Omental fat pad (tissue), 4 donors: ENCODE measurements at places on chromosomes 6 and 20. TPM values are rescaled to one million over a fixed set of nuclear protein-coding genes. Genes with fewer than 3 reads are reported as not detected.

Gene GJA1
- total RNA-seq, result 260 TPM

Gene RBM24
- 0.93 TPM for total RNA-seq

Gene RAET1E
- 17.5 TPM for total RNA-seq

Gene GPLD1
- total RNA-seq, result 6.8 TPM

Gene LPA
- total RNA-seq, result not detected

Gene MEP1A
- not detected for total RNA-seq

- no peak for DNase-seq
Measured at GRCh38 chr20:24034820-24035219, 46.2 kb upstream of the GGTLC1 start.

DNA sequence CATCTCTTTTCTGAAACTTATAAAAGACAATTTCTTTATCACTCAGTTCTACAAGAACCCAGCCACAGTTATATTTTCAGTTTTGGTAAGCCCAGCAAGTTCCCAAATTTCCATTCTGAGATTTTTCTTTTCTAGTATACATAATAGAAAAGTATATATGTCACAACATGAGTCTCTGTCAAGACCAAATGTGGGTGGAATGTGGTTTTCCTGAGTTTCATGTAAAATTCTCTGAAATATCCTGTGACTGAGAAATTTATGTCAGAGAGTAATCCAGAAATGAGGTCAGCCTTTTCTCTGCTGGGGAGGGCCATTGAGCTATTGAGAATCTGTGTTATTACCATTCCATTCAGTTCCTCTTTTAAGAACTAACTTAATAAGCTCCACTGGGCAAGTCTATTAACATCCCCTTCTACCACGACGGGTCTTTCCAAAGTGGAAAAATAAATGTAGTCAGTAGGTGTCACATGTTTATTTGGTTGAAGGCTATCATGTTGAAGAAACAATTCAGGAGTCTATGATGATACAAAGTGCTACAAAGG, 100.7 kb upstream of the HMGN3 start:
- no peak for DNase-seq

GRCh38 chr6:6283746-6284145, 36.7 kb downstream of the F13A1 start:
- no peak for DNase-seq

DNA sequence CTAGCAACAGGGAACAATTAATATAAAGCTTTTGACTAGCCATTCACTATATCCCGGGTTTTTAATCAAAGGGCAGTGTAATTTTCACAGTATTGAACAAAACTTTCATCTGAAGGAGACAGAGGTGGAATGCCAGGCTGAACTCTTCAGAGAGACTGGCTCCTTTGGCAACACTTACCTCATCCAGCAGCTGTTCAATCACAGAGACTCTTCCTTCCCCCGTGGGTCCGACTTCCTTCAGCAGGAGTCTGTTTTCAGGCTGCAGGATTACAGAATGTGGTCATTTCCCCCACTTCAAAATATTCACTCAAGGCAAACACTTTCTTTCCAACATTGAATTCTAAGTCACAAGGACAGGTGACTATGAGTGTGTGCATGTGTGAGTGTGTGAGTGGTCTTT, 76.6 kb downstream of the DZANK1 start:
- no peak for DNase-seq

DNA sequence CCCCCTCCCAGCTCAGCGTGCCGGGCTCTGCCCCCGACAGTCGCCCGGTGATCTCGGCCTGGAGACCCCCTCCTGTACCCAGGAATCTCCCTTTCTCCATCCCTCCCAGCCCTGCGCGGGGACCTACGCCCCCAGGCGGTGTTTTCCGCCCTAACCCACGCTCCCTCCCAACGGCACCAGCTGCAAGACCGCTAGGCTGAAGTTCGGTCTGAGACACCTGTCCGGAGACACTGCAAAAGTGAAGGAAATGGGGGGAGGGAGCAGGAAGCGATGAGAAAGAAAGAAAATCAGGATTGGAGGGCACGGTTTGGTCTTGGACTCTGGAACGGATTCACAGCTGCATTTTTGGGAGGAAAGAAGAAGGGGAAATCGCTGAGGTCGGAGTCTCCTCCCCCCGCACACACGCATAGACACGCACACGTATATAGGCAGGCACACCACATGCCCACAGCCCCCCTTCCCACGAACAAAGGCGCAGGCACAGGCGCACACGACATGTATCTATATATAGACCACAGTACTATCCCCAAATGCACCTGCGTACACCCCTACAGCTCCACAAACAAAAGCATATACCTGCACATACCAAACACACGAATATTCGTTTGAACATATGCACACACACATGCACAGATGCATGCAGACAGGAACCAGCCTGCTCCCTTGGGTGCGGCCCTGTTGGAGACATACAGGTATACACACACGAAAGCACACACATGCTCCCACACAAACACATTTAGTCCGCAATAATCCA, 1.0 kb downstream of the SLC32A1 start:
- no peak for DNase-seq

GRCh38 chr6:169577974-169578373, 123.9 kb downstream of the WDR27 start:
- no peak for DNase-seq

DNA sequence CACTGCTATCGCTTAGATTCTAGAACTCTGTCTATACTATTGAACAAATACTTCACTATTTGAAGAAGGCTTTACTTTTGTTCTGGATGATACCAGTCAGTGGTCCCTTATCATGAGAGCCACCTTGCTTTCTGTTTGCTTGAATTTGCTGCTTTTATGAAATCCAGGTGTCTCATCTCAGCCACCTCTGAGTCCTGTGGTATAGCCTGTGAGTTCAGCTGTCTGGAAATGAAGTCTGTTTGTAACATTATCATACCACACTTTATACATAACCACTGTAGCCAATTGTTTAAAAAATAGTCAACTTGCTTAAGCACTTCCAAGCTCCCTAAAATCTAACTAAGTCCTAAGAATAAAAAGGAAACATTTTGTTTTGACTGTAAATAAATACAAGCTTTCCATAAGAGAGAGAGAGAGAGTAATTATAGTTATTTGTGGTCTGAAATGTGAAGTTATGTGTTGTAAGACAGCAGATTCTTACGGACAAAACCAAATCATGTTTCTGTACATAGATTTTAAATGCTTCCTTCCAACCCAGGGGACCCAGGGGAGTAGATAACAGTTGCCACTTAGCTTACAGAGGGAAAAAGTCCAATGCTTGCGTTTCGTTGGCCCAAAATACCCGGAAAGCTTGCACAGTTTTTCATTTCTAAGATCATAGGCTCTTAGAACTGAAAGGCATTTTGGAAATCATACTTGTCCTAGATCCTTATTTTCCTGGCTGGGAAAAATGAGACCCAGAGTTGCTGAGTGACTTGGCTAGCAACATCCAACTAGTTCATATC, 1107.8 kb upstream of the FLRT3 start:
- DNase-seq, result no peak

- DNase-seq, result no peak
Measured at GRCh38 chr20:59788196-59788735, 145.2 kb downstream of the SYCP2 start.

DNA sequence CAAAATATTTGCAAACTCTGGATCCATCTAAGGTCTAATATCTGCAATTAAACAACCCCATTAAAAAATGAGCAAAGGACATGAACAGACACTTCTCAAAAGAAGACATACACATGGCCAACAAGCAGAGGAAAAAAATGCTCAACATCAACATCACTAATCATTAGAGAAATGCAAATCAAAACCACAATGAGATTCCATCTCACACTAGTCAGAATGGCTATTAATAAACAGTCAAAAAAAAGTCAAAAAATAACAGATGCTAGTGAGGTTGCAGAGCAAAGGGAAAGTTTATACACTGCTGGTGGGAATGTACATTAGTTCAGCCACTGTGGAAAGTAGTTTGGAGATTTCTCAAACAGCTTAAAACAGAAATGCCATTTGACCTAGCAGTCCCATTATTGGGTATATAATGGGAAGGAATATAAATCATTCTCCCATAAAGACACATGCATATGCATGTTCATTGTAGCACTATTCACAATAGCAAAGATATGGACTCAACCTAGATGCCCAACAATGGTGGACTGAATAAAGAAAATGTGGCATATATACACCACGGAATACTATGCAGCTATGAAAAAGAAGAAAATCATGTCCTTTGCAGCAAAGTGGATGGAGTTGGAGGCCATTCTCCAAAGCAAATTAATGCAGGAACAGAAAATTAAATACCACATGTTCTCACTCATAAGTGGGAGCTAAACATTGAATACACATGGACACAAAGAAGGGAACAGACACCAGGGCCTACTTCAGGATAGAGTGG, 9.1 kb downstream of the ZNFX1 start:
- no peak for DNase-seq

GRCh38 chr6:165098165-165098564, 211.2 kb downstream of the C6orf118 start:
- DNase-seq, result no peak

GRCh38 chr20:20321134-20321533, 46.8 kb upstream of the INSM1 start:
- no peak for DNase-seq

GRCh38 chr6:44000164-44000842, 126.9 kb downstream of the MRPL14 start:
- DNase-seq, result no peak

- no peak for DNase-seq
Measured at GRCh38 chr6:133062696-133063306, 178.4 kb upstream of the EYA4 start.

GRCh38 chr20:33124261-33124660, 43.7 kb upstream of the BPIFA2 start:
- DNase-seq, result no peak

DNA sequence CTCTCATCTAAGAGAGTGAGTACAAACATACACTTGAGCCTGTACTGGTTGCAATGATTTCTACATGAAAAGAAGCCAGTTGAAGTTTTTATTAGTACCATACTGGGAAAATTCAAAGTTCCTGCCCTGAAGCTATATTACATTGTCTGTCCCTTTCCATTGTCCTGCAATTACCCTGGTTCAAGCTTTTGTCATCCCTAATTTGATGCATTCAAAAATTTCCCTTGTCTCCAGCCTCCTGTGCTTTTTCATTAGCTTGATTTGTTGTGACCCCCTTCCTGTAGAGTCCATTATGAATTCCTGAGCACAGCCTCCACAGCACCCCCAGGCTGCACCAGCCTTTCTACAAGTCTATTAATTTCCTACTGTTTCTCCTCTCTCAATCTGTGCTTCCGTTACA, 46.4 kb downstream of the VGLL2 start:
- DNase-seq, result no peak

GRCh38 chr6:25341923-25342619, 62.9 kb downstream of the CARMIL1 start:
- no peak for DNase-seq

- no peak for DNase-seq
Measured at GRCh38 chr6:154370545-154370944, 13.9 kb upstream of the IPCEF1 start.

DNA sequence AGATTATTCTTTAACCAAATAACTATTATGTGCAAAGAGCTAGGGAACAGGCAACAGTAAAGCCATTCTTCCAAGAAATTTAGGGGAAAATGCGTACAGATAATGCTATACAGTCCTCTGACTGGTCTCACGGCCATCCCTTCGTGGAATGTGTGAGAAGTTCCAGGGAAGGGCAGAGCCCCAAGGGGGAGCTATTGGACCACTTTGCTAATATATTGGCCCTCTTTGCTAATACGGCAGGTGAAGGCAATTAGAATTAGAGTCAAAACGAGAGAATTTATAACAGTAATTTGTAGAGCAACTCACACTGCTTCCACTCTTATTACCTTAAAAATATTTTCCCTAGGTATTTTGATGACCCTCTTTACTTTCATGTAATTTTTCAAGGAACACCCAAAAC, 140.4 kb downstream of the IMPG1 start:
- no peak for DNase-seq

DNA sequence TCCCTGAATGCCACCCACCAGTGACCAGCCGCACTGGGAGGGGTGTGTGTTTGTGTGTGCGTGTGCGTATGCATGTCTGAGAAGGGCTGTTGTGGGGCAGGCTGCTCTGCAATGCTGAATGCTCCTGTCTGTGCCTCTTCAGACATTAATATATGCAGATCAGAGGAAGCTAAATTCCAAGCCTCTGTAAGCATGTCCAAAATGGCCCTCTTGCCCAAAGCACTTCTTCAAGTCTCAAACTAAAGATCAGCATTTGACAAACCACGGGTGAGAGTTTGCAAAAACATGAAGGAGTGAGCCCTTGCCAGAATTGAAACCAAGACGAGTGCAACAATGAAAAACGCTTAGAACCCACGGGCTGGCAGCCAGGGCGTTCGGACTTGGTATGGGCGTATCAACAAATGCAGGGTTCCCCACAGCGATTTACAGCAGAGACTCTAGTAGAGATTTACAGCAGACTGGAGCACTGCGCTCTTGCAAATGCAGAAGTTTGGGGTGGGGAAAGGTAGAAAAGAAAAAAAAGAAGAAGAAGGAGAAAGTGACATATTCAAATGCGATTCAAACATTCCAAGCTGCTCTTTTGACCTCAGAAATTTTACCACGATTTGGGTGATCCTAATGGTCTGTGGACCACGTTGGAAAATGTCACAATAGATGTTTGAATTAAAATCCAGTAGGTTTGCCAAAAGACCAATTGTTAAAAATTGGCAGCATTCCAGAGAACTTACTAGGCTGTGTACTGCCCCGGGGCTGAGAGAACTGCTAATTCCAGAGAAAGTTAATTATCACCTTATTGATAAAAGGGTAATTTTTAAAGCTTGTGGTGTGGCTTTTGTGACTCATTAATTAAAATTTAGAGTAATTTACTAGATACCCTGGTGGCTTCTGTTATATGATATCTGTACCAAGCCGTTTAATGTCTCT, 3.5 kb downstream of the SCML4 start:
- no peak for DNase-seq

- no peak for DNase-seq
Measured at GRCh38 chr20:44412402-44413144, 57.1 kb downstream of the HNF4A start.

DNA sequence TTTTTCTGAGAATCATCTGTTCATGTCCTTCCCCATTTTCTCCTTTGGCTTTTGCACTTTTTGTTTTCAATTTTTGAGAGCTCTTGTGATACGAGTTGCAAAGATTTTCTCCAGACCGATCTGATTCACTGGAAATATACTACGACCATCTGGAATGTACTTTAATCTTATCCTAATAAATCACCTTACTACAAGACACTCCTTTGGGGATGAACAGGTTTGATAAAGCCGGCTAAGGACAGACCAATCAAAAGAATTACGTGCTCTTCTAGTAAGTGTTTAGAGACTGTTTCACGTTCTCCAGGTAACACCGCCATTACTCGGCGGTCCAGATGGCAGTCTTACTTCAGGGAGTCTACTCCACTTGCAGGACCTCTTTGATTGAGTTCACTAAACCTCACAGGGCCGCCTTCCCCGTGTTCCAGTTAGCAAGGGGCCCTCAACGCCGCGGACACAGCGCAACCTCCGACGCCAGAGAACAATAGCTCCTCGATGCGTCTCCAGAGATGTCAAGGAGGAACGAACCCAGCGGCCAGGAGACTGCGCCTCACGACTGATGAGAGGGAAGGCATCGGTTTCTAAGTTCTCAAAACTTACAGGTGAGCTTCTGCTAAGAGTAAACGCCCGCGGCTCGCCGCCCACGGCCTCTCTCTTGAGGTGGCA, 920 bp upstream of the WTAP start:
- DNase-seq, result no peak

- DNase-seq, result no peak
Measured at GRCh38 chr6:148431413-148431812, 88.8 kb downstream of the SASH1 start.

- DNase-seq, result peak; percentile 84
Measured at GRCh38 chr6:42745640-42746462, at the start of gene TBCC. Gene TBCC (minus strand): TSS chr6:42746103. CDS start chr6:42746073, 30 bp downstream.
